GM04504 (cell line): ENCODE measurements at places on chromosomes 3 and 15.

DNA sequence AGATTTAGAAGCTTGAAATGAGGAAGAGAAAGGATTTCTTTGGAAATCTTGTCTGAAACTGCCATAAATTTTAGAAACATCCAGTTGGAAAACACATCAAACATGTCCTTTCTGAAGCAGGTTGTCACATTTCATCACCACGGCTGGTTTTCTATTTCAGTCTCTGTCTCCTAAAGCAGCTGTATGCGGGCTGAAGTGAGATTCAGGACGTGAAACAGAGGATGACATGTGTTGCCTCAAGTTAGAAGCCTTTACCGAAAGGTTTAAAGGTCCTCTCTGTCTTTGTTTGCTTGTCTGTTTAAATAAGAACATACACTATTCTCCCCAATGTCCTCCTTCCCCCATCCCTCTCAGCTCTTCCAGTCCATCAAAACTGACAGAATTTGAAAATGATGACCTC is 141.9 kb downstream of the SQOR start:
- no peak for DNase-seq

- DNase-seq = no peak
Measured at GRCh38 chr15:48792408-48792807, 18.5 kb downstream of the CEP152 start.

GRCh38 chr3:109618766-109619378 is 281.5 kb upstream of the DPPA4 start:
- no peak for DNase-seq

GRCh38 chr3:124516333-124516732 is 213.9 kb upstream of the UMPS start:
- no peak for DNase-seq

DNA sequence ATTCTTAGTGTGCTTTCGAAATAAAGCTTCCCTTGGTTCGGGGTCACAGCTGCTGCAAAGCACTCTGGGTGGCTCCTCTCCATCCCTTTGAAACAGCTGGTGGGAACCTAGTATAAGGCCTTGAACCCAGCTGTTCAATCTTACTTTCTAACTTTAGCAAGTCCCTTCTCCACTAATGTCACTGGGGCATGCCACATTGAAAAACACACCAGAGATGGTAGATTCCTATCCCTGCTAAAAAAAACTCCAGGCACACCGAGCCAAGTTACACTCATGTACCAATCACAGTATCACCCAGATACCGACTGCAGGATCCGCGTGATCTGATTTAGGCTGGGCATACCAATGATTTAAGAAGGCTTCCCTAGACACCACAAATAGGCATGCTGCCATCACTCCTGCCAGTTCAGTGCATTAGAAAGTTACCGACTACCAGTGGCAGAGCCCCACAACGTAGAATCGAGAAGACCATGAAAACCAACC is 65.0 kb downstream of the WWTR1 start:
- no peak for DNase-seq

DNA sequence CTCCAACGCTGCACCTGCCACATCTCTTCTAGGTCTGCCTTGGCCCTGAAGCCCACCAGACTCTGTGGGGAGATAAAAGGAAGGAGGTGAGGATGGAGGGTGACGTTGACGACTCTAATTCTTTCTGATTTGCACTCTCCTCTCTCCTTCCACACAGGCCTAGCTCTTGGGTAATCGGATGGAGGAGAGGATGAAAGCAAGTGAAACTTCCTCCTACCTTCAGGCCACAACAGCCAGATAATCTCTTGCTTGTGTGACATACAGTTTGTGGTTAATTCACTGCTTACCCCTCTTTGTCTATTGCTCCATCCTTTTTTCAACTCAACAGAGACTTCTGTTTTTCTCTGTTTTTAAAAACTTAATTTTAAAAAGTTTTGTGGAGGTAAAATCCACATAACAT is 208.1 kb downstream of the SV2B start:
- DNase-seq = no peak

- DNase-seq = no peak
Measured at GRCh38 chr3:14177580-14178246, 688 bp downstream of the XPC start.

GRCh38 chr15:59059076-59059597 is 45.8 kb upstream of the CCNB2 start:
- no peak for DNase-seq

- DNase-seq = no peak
Measured at GRCh38 chr3:22969276-22969675, 233.9 kb upstream of the UBE2E2 start.

DNA sequence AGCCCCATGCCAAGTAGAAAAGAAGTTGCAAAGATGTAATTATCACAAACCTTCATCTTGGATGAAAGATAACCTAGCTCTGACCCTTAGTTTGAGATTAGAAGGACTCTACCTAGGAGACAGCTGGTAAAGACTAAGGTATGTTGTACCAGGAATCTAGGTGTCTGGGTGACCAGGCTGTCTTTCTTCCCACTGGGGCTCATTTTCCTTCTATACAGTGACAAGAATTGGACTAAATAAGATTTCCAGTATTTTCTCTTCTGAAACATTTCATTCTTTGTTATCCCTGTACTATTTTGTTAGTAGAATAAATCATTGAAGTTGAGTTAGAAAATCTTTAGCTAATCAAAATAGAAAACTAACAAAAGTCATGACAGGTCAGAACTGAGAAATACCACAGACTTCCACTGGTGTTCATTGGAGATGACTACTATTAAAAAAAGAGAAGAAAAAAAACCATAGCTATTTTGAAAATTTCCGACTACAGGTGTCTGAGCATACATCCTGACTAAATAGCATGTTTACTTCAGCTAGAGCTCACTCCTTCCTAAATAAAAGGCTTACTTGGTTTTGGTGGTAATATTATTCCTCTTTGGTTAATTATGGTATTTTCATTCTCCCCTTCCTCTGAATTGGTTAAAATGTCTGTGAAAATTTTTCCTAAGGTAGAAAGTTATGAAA is 10.1 kb downstream of the TGFBR2 start:
- DNase-seq = no peak

GRCh38 chr3:33360136-33360825 is 79.9 kb downstream of the UBP1 start:
- DNase-seq = no peak

DNA sequence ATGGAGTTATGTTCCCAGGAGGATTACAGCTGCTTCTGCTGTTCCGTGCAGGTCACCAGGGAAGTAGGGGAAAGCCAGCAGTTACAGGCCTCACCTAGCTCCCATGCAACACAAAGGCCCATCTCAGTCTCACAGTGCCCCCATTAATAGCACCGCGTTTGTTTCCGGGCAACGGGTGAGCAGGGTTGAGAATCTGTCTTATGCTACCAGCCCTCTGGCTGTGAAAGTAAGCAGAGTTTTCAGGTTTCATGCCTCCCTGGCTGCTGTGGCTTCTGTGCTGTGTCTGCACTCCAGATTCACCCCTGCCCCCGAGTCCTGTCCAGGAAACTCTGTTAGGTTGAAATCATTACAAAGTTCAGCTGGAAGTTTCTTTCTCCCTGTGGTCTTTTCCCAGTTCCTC is 254.4 kb upstream of the GPR149 start:
- DNase-seq = no peak

DNA sequence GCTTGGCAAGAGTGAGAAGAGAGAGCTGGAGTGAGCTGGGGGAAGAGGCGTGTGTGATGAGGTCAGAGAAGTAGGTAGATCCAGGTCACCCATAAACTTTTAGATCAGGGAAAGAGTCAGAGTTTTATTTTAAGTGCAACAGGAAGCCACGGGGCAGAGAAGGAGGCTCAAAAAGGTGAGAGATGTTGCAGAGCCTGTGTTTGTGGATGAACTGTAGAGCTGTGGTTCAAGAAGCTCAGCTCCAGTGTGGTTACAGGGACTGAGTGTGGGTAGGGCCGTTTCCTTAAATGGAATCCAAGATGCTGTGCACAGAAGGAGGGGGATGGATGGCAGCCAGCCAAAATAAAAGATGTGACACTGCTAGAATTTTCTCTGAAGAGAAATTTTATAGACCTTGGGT is 337.2 kb downstream of the SATB1 start:
- no peak for DNase-seq

DNA sequence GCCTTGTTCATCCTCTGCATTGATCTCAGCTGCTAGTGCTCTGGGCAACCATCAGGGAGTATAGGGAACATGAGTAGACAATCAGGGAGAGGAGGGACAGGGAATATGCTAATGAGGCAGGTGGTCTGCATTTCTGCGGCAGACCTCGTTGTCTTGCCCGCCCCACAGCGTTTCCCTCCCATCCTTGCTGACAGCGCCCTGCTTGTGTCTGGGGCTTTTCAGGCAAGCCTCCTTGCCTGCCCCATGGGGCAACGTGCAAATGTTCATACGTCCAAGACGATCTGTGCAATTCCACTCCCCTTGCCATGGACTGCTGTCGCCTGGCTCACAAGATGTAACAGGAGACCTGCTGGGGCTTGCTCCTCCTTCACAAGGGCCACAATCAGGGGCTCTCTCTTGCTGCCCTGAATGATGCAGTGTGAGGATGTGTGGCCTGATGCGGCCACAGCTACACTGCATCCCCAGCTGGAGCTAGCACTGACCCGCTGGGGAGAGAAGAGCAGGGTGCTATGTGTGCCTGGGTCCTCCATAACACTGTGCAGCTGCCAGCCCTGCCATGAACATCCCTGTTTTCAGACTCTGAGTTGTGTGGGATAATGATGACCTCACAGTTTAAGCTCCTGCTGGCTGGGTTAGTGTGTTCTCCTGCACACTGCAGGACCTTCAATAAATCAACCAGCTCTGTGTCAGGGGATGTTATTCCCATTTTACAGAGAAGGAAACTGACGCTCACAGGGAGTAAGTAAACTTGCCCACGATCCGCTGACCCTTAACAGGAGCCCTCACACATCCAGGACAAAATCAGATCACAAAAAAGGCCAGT is 211.3 kb downstream of the KLF13 start:
- no peak for DNase-seq

- no peak for DNase-seq
Measured at GRCh38 chr3:160373655-160374054, 25.4 kb downstream of the IFT80 start.

DNA sequence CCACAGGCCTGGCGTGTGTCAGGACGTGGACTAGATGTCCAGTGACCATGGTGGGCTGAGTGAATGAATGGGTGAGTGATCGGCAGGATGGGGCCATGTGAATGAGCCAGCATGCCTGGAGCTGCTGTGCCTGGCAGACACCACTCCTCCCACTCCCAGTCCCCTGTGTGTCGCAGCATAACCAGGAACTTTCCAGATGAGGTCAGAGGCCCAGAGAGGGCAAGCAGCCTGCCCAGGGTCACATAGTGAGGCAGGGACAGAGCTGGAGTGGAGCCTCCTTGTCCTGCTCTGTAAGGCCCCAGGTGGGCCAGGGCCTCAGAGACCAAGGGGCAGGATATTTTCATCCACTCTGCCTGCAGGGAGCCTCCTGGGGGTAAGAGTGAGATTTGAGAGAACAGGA is 6.4 kb downstream of the IQSEC1 start:
- no peak for DNase-seq

- no peak for DNase-seq
Measured at GRCh38 chr3:24722087-24722486, 227.4 kb upstream of the THRB start.

GRCh38 chr3:156059950-156060501 is 60.4 kb upstream of the KCNAB1 start:
- DNase-seq = no peak

GRCh38 chr15:70817266-70817665 is 36.7 kb downstream of the LARP6 start:
- DNase-seq = no peak

DNA sequence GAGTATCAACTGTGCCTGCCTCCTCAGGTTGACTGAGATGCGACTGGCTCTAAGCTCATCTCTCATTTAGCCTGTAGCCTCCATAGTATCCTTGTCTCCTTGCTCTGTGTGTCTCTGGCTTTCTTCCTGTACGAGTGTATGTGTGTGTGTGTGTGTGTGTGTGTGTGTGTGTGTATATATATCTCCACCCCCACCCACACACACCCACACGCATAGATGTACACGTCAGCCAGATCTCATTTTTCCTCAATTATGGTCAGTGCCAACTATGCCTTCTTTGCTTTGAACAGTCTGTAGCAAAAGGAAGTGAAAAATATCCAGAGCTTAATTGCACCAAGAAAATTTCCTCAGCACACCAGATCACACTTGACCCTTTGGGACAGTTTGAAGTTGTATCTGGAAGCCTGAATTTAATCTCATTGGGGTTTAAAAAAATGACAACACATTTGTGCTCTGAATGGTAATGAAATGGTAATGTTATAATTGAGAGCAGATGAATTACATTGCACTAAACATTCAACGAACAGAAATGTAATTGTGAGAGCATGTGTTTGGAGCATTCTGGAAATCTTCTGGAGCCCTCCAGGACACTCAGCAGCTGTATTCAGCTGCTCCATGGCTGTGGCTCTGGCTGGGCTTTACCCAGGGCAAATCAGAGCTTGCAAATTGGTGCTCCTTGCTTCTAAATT is 63.6 kb downstream of the RYR3 start:
- DNase-seq = no peak

DNA sequence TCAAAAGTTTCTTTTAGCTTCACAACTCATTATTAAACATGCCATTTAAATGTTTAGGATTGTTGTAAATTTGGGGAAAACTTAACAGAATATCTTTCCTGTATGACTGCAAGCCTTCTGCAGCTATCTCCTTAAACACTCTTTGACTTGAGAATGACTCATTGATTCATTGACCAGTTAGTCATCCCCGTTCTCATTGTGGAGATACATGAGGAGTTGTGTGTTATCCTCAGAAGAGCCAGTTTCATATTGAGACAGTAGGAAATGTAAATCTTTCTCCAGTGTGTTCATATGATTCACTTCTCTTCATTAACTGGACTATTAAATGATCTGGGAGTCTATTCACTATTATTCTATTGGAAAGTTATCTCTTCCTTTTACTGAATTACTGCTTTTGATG is 83.0 kb downstream of the CRYGS start:
- DNase-seq = peak; percentile 38

GRCh38 chr3:85780806-85781205 is 822.0 kb downstream of the CADM2 start:
- no peak for DNase-seq

- DNase-seq = no peak
Measured at GRCh38 chr3:74353039-74353438, 261.4 kb downstream of the CNTN3 start.
